ENCODE measurements at places on chromosomes 11 and 22.
A peak's percentile ranks its signal among the peaks of the same experiment; 100 is the strongest.

DNA sequence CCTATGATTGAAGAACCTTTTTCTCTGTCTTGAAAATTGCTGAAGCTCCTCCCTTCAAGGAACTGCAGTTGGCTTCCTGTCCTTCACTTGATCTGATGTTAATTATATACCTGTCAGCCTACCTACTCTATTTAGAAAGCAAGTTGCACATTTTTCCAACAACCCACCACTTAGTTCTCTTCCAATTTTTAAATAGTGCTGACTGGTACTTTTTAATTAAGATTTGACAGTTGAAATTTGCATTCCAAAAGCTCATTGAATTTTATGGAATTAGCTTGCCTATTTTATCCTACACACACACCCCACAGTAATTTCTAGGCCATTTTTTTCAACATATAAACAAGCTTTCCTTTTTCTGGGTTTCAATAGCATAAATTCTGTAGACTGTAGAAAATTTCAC, 820.3 kb upstream of the FAT3 start:
- DNase-seq: no peak

DNA sequence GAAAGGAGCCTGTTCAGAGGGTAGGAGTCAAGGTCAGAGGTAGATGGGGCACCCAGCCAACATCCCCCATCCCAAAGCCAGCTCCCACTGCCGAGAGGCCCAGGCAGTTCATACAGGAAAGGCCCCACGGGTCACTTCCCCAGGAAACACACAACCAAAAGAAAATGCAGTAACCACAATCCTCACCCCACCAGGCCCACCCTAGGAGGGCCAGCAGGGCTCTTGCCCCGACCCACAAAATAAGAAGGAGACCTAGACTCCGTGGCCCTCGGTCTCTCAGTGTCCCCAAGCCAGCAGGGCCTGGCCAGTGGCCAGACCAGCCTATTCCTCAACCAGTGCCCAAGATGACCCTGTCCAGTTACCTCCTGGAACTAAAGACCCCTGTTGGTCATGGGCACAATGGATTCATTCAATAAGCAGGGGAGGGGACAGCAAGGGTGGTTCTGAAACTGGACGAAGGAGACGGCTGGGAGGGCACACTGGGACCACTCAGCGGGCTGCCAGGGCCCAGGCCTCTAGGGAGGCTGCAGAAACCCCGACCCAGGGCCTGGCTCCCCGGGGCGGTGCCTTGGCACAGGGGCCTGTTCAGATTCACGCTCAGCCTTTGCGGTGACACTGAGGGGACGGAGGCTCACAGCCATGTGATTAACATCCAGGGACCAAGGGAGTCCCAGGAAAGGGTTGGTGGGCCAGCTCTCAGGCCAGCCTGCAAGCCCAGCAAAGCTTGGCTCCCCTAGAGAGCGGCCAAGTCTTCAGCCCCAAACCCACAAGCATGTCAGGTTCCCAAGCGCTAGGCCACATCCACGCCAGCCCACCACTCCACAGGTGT, 5.5 kb downstream of the RAB3IL1 start:
- no peak for DNase-seq

DNA sequence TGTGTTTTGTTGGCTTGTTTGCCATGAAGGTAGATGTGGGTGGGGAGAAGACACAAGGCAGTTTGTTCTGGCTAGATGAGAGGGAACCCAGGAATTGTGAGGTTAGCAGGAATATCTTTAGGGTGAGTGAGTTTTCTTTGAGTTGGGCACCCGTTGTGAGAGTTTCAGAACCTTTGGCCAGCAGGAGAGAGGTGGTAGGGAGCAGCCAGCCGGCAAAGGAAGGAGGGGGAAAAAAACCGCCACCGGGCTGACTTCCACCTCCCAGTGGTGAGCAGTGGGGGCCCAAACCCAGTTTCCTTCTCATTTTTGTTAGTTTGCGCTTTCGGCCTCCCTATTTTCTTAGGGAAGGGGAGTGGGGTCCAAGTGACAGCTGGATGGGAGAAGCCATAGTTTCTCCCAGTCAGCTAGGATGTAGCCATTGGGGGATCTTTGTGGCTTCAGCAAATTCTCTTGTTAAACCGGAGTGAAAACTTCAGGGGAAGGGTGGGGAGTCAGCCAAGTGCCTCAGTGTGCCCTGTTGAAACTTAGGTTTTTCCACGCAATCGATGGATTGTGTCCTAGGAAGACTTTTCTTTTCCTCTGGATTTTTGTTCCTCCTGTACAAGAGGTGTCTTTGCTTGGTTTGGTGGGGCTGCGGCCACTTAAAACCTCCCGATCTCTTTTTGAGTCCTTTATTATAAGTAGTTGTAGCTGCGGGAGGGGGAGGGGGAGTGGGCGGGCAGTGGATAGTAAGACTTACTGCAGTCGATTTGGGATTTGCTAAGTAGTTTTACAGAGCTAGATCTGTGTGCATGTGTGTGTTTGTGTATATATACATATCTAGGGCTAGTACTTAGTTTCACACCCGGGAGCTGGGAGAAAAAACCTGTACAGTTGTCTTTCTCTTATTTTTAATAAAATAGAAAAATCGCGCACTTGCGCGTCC, 1.1 kb upstream of the GCAT start:
- peak; percentile 19 for DNase-seq

DNA sequence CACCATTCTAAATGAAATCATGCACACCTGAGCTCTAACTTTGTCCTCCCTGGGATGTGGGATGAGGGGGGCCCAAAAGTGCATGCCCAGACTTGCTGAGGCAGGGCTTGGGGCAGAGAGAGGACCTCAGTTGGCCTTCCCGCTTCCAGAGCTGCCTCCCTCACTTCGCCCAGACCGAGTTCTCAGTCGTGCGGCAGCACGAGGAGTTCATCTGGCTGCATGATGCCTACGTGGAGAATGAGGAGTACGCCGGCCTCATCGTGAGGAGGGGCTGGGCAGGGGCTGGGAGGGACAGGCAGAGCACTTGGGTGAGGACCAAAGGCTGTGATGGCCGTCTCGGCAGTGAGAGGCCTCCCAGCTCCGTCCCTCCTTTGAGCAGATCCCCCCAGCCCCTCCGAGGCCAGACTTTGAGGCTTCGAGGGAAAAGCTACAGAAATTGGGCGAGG, 8.2 kb downstream of the CFL1 start:
- no peak for DNase-seq

GRCh38 chr11:128052912-128053641, 534.3 kb downstream of the ETS1 start:
- no peak for DNase-seq

DNA sequence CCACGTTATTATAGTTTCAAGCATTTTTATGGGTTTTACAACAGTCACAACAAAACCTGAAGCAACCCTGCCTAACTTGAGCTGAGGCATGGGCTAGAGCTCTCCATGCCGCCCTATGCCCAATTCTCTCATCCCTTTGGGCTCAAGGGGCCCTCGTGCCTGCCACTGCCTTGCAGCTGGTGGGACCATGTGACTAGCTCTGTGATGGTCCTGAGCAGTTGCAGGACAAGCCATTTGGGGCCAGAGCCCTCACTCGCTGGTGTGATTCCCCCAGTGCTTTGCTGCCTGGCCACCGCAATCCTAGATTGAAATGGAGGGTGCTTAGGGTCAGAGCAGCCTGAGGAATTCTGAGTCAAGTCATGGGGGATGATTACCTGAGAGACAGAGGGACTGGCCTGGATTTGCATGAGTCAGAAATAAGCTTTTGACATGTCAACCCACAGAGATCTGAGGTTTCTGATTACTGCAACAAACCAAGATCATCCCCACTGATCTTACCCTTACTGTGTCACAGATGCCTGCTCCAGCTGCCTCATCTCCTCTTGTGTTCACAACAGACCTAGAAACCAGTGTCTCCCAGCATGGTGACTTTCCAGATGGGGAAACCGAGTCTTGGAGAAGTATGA, 323.7 kb downstream of the BRD1 start:
- DNase-seq: no peak

DNA sequence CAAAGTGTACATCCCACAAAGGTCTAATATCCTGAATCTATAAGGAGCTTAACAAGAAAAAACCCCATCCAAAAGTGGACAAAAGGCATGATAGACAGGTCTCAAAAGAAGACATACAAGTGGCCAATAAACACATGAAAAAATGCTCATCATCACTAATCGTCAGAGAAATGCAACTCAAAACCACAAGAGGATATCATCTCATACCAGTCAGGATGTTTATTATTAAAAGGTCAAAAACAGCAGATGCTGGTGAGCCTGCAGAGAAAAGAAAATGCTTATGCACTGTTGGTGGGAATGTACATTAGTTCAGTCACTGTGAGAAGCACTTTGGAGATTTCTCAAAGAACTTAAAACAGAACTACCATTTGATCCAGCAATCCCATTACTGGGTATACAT, 12.7 kb downstream of the LGALS12 start:
- DNase-seq: no peak

- no peak for DNase-seq
Observed at GRCh38 chr11:16738947-16739815, 734 bp downstream of the C11orf58 start.

GRCh38 chr11:117281159-117281558, 10.0 kb upstream of the BACE1-AS start:
- DNase-seq: no peak
